ENCODE measurements at places on chromosomes 3 and 15. TPM values are rescaled to one million over a fixed set of nuclear protein-coding genes. Genes with fewer than 3 reads are reported as not detected.

The CLRN1 gene
- total RNA-seq, result not detected

The SCN5A gene
- 0.29 TPM for total RNA-seq

DNA sequence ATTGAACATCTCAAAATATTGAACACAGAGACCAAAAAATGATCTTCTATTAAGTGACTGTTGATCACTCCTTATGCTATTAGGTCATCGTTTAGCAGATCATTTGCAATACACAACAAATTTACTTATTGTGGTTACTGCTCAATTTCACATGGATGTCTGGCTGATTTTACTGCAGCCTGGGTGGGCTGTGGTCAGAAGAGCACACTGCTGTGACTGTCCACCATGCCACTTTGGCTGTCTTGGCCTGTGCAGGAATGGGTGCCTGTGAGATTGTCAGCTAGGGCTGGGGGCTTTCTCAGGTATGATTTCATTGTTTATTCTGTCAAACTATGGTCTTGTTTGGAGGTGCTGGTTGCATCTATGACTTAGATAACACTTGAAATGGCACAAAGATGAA, 80.1 kb upstream of the LRTM1 start:
- DNase-seq, result no peak

DNA sequence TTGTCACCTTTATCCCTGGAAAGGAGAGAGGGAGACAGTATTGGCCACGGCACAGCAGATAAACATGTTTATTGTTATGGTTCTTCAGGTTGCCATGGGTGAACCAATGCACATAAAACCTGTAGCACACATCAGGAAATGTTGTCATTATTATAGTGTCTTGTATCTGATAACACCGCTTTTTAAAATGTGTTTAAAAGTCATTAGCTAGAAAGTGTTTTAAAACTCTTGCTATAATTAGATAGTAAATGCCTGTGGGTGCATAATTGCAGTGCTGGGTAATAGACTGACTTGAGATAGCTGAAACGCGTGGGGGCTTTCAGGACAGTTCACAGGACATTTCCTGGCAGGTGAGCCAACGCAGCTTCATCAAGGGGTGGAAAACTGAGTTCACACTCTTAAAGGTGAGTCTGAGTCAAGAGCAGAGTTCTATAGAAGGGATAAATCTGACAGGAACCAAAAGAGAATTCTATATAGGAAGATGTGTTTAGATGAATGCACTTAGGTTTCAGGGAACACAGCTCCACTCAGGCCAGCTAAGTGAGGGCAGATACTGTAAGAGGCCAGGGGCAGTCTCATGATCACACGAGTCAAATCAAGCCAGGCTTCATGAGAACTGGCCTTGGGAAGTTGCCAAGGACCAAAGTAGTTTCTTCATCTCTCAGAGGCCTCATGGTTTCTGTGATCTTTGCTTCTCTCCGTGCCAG, 35.6 kb upstream of the PPP4R2 start:
- DNase-seq, result no peak

- DNase-seq, result no peak
These were observed 110.9 kb downstream of the EDEM1 start for GRCh38 chr3:5298453-5298852.

- no peak for DNase-seq
These were observed 301.6 kb downstream of the EFHB start for GRCh38 chr3:19632099-19633074.

DNA sequence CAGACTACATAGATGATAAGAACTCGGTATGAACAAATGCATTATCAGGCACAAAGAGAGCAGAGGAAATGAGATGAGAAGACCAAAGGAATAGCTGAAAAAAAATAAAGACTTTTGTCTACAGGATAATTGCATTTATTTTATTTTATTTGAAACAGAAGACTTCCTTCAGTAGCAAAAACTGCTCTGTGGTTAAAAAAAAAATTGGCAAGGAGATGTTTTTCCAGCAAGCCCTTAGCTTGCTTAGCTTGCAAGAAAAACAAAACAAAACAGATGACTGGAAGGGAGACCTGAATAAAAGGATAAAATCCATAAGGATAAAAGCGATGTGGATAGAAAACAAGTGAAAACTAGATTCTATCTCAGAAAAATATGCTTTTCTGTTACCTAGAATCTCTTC, 9.1 kb upstream of the PPM1L start:
- no peak for DNase-seq

GRCh38 chr15:88990185-88990679, 77.1 kb upstream of the MFGE8 start:
- DNase-seq, result no peak

GRCh38 chr3:106208967-106209366, 340.2 kb upstream of the CBLB start:
- DNase-seq, result no peak

GRCh38 chr3:183210341-183210740, 42.7 kb upstream of the B3GNT5 start:
- DNase-seq, result no peak

Data from breast epithelium (tissue), 4 donors.